Fibroblast of upper back skin (primary cell): ENCODE measurements at places on chromosomes 6 and 20.
A peak's percentile ranks its signal among the peaks of the same experiment; 100 is the strongest.

- DNase-seq: peak; percentile 54
These were observed 30.8 kb downstream of the NHSL1 start for GRCh38 chr6:138468320-138469015.

GRCh38 chr20:11484479-11484878 is 433.2 kb upstream of the BTBD3 start:
- no peak for DNase-seq

DNA sequence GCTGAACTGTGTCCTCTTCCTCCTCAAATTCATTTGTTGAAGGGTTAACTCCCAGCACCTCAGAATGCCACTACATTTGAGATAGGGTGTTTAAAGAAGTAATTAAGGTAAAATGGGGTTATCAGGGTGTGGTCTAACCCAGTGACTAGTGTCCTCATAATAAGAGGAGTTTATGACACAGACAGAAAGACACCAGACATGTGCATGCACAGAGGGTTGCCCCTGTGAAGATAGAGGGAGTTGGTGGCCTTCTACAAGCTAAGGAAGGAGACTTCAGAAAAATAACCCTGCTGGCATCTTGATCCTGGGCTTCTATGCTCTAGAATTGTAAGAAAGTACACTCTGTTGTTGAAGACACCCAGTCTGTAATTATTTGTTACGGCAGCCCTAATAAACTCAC is 24.9 kb upstream of the EDN1 start:
- no peak for DNase-seq

- no peak for DNase-seq
These were observed 83.2 kb downstream of the LAMP5 start for GRCh38 chr20:9597547-9597946.

- no peak for DNase-seq
These were observed 243.0 kb upstream of the KHDRBS2 start for GRCh38 chr6:62528894-62529526.

DNA sequence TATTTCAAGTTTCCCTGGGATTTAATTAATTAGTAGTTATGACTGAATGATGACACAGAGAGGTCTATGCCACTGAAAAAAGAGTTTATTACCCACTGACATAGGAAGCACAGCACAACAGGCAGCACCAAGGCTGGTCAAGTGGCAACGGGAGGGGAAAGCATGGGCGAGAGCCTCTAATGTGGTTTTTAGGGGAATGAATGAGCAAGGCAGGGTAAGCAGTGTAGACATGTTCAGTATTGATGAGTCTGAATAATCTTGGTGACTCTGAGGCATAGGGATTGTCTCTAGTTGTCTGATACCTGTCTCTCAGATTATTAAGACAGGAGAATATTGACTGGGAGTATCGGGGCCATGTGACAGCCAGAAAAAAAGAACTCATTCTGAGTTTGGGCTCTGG is 46.3 kb downstream of the RPP21 start:
- DNase-seq: no peak

GRCh38 chr20:45950330-45950646 is 15.8 kb downstream of the PCIF1 start:
- no peak for DNase-seq

- no peak for DNase-seq
These were observed 209.3 kb downstream of the RNF144B start for GRCh38 chr6:18596531-18596835.
